Osteocyte (in vitro differentiated cells): ENCODE measurements at places on chromosomes 1 and 21. TPM values are rescaled to one million over a fixed set of nuclear protein-coding genes. Genes with fewer than 3 reads are reported as not detected.
A peak's percentile ranks its signal among the peaks of the same experiment; 100 is the strongest.

ARHGAP29 gene
- 180 and 187 TPM in 2 replicates for total RNA-seq

C1orf185 gene
- not detected in 2 replicates for total RNA-seq

TFF2 gene
- not detected in 2 replicates for total RNA-seq

CRYAA gene
- total RNA-seq = not detected in 2 replicates

CALML6 gene
- 2.5 and 2.7 TPM in 2 replicates for total RNA-seq

GRCh38 chr1:24190983-24191461 lies 3.9 kb upstream of the IFNLR1 start:
- H3K4me3 ChIP-seq = no peak overlapping the region
- H3K4me1 ChIP-seq = peaks cover 12% of the 10 kb centered on the region
- no peaks in the 10 kb centered on the region for H3K36me3 ChIP-seq
- DNase-seq = no peak
- peaks cover 12% of the 10 kb centered on the region for H3K27me3 ChIP-seq
- H3K27ac ChIP-seq = no peak overlapping the region

DNA sequence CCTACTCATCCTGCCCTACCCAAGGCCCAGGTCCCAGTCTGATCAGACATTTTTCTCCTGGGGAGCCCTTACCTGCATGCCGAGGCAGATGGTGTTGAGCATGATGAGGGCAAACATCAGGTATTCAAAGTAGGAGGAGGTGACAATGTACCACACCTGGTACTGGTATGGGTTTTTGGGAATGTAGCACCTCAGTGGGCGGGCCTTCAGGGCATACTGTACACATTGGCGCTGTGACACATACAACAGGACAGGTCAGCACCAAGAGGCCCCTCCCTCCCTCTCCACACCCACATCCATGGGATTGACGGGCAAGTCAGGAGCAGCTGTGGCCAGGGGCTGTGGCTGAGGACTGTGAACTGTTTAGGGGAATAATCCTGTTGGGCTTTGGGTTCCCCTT lies 37.1 kb upstream of the KIF21B start:
- peaks cover 29% of the 10 kb centered on the region for H3K27me3 ChIP-seq
- DNase-seq = no peak
- H3K36me3 ChIP-seq = no peaks in the 10 kb centered on the region
- H3K4me1 ChIP-seq = peaks cover 23% of the 10 kb centered on the region
- no peak overlapping the region for H3K27ac ChIP-seq

- no peak overlapping the region for H3K27ac ChIP-seq
- DNase-seq = no peak
- H3K4me3 ChIP-seq = no peak overlapping the region
- H3K4me1 ChIP-seq = peaks cover 2% of the 10 kb centered on the region
- H3K36me3 ChIP-seq = no peaks in the 10 kb centered on the region
- peaks cover 6% of the 10 kb centered on the region for H3K27me3 ChIP-seq
Observed at GRCh38 chr21:36491209-36491910, 11.4 kb upstream of the CLDN14 start.

- H3K4me3 ChIP-seq = no peak overlapping the region
- H3K4me1 ChIP-seq = peaks cover 15% of the 10 kb centered on the region
- no peak for DNase-seq
Observed at GRCh38 chr1:89959719-89960118, 35.2 kb upstream of the ZNF326 start.

DNA sequence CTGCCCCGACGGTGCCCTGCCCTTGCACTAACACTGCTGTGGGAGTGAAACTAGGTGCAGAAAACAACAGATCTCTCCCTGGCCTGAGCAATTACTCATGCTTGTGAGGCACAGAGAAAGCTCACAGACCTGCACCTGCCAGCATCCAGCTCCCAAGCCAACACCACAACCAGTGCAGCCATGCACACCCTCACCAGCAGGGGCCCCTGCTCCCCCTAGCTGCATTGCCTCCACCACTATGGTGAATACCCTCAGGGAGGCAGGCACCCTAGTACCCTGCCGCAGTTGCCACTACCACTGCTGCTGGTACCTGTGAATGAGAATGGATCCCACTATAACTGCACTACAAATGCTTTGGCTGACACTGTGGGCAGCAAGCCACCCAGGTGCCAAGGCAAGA lies 7.1 kb upstream of the DIRAS3 start:
- no peaks in the 10 kb centered on the region for H3K36me3 ChIP-seq
- DNase-seq = no peak
- no peak overlapping the region for H3K27ac ChIP-seq

DNA sequence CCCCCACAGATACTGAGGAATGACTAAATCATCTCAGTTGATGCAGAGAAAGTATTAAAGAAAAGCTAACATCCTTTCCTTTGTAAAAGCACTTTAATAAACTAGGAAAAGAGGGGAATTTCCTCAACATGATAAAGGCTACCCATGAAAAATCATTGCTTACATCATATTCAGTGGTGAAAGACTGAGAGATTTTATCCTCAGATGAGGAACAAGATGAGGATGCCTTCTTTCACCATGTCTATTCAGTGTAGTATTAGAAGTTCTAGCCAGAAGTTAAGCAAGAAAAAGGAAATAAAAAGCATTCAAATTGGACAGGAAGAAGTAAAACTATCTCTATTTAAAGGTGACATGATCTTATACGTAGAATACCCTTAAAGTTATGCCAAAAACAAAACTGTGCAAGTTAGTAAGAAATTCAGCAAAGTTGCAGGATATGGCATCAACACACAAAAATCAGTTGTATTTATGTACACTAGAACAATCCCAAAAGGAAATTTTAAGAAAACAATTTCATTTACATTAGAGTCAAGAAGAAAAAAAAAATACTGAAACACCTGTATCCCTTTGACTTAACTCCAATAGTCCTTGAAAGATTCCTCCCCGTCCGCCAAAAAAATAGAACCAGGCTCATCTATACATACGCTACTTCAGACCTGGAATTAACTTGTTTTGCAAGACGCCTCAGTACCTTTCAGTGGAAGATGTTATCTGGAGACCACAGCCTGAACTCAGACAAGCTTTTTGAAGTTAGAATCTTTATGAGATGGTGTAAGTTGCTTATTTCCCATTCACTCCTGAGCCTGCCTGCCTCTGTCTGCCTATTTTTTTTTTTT lies 17.5 kb downstream of the ZMYM4 start:
- no peaks in the 10 kb centered on the region for H3K27me3 ChIP-seq
- no peak overlapping the region for H3K27ac ChIP-seq
- H3K36me3 ChIP-seq = peaks cover 17% of the 10 kb centered on the region
- peaks cover 28% of the 10 kb centered on the region for H3K4me1 ChIP-seq

DNA sequence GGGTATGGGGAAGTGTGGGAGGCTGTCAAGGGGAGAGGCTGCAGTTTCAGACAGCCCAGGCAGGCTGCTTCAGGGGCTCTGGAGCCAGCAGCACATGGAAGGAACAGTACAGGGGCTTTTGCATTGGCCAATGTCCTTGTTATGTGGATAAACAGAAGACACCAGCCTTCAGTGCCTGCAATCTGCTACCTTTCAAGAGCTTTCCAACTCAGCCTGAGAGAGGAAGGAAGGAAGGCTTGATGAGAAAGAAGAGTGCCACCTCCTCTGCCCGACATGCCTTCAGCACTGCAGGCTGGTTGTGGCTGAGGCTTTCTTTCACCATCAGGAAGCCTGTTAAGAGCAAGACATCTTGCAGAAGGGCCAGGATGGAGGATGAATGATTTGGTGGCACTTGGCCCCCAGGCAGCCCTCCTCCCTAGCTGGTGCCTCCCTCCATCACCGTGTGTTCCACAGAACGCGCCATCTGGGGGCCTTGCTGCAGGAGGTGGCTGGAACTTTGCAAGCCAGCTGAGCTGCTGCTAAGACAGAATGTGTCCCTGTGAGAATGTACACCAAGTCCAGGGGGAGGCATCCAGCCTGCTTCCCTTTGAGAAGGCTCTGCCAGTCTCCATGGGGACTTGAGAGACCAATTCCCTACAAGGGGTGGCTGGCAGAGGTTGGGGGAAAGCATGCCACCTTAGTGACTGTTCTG lies 372.4 kb upstream of the PROX1 start:
- no peaks in the 10 kb centered on the region for H3K4me1 ChIP-seq
- DNase-seq = no peak

- no peaks in the 10 kb centered on the region for H3K36me3 ChIP-seq
- H3K27ac ChIP-seq = no peak overlapping the region
- DNase-seq = no peak
- no peak overlapping the region for H3K4me3 ChIP-seq
- H3K4me1 ChIP-seq = no peaks in the 10 kb centered on the region
Observed at GRCh38 chr1:158813164-158813563, 18.0 kb upstream of the MNDA start.

- H3K4me3 ChIP-seq = no peak overlapping the region
- DNase-seq = no peak
- peaks cover 2% of the 10 kb centered on the region for H3K36me3 ChIP-seq
- H3K4me1 ChIP-seq = peaks cover 4% of the 10 kb centered on the region
- no peak overlapping the region for H3K27ac ChIP-seq
Observed at GRCh38 chr21:36603221-36603620, 95.7 kb upstream of the SIM2 start.

GRCh38 chr1:58739856-58740466 lies 40.1 kb upstream of the MYSM1 start:
- no peaks in the 10 kb centered on the region for H3K27me3 ChIP-seq
- no peaks in the 10 kb centered on the region for H3K36me3 ChIP-seq
- no peak overlapping the region for H3K4me3 ChIP-seq
- H3K4me1 ChIP-seq = peaks cover 7% of the 10 kb centered on the region
- H3K27ac ChIP-seq = no peak overlapping the region

GRCh38 chr1:29746076-29746665 lies 509.8 kb downstream of the PTPRU start:
- no peak for DNase-seq
- H3K27ac ChIP-seq = no peak overlapping the region
- H3K27me3 ChIP-seq = no peaks in the 10 kb centered on the region
- H3K4me3 ChIP-seq = no peak overlapping the region
- no peaks in the 10 kb centered on the region for H3K4me1 ChIP-seq

GRCh38 chr1:66012106-66012784 lies 219.6 kb downstream of the PDE4B start:
- peaks cover 22% of the 10 kb centered on the region for H3K27me3 ChIP-seq
- H3K27ac ChIP-seq = no peak overlapping the region
- no peaks in the 10 kb centered on the region for H3K4me1 ChIP-seq
- H3K36me3 ChIP-seq = no peaks in the 10 kb centered on the region
- H3K4me3 ChIP-seq = no peak overlapping the region

GRCh38 chr1:230498704-230499103 lies 72.6 kb upstream of the PGBD5 start:
- H3K27me3 ChIP-seq = peaks cover 42% of the 10 kb centered on the region
- no peak overlapping the region for H3K27ac ChIP-seq
- no peak for DNase-seq
- no peaks in the 10 kb centered on the region for H3K36me3 ChIP-seq
- H3K4me3 ChIP-seq = no peak overlapping the region

DNA sequence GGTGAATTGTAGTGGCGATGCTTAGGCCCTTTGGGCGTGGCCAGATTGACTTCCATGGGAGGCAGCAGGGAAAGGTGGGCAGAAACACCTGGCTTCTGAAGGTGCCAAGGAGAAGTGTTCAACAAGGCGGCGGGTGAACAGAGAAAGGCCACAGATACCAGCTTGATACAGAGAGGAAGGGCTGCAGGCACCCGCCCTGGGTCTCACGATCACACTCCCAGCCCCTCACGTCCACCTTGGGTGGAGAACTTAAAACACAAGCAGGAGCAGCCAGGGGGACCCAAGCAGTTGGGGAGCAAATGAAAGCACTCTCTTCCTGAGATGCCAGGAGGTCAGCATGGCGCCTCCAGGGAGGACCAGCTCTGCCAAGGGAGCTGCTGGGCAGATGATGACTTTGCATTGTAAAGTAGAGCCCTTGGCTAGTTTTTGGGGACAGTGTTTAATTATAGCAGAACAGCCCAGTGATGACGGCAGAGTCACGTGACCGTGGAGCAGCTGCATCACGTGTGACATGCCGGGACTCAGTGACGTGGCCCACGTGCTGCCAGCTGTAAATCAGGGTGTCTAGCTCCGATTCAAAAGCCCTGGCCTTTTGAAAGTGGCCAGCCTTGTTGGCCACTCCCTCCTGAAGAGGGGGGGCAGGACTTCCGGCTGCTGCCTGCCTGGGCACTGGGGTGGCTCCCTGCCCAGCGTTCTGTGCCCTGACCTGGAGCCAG lies 19.0 kb downstream of the SLC37A1 start:
- H3K27ac ChIP-seq = no peak overlapping the region
- no peaks in the 10 kb centered on the region for H3K27me3 ChIP-seq
- DNase-seq = no peak
- no peak overlapping the region for H3K4me3 ChIP-seq
- H3K4me1 ChIP-seq = peaks cover 6% of the 10 kb centered on the region
- peaks cover 4% of the 10 kb centered on the region for H3K36me3 ChIP-seq

- H3K27me3 ChIP-seq = no peaks in the 10 kb centered on the region
- no peaks in the 10 kb centered on the region for H3K4me1 ChIP-seq
- no peak overlapping the region for H3K4me3 ChIP-seq
- no peak overlapping the region for H3K27ac ChIP-seq
- DNase-seq = no peak
Observed at GRCh38 chr1:194846488-194846887, 1660.1 kb upstream of the B3GALT2 start.

DNA sequence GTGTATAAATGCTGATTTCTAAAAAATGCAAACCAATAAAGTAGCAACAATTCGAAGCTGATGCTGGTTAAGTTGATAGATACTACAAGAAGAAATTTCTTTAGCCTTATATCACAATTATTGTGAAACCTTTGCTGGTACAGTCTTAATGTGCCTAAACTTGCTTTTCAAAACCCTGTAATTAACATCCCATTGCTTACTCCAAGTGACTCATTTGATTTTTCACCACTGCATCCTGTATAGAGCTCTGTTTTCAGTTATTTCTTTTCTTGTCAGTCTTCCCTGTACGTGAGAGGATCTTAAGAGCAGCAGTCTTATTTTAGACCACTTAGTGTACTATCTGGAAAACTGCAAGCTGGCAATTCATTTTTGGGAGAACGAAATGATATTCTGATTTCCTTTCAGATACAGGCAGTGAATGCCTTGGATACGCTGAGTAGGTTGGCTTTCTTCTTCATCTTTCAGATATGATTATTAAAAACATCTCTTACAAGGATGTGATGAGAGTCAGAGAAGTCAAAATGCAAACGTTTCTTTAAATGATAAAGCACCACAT lies 210.3 kb downstream of the KCTD3 start:
- H3K36me3 ChIP-seq = no peaks in the 10 kb centered on the region
- H3K27ac ChIP-seq = no peak overlapping the region
- DNase-seq = no peak
- H3K4me3 ChIP-seq = no peak overlapping the region

- no peak for DNase-seq
- no peaks in the 10 kb centered on the region for H3K27me3 ChIP-seq
- peaks cover 53% of the 10 kb centered on the region for H3K4me1 ChIP-seq
- H3K27ac ChIP-seq = peak overlapping the region; percentile 71
Observed at GRCh38 chr21:45406801-45407628, 2.0 kb downstream of the COL18A1 start.
